ENCODE measurements at places on chromosomes 2 and 18.

DNA sequence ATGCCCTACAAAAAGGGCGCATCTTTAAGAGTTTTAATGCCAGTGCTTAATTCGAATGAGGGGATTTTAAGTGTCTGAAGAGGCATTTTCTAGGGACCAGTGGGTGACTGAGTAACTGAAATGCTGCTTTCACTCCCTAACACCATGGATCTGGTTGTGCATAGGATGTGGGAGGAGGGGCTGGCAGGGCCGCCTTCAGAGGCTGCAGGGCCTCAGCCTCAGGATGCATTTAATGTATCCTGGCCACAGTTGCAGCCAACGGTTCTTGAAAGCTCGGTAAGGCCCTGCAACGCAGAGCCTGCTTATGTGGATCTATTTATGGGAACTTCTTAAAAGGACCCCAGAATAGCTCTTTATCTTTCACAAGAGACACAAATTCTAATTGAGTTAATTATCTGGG is 25.8 kb upstream of the IL18RAP start:
- no peak for DNase-seq

- DNase-seq: no peak
Measured at GRCh38 chr2:138415985-138416384, 85.6 kb upstream of the SPOPL start.

DNA sequence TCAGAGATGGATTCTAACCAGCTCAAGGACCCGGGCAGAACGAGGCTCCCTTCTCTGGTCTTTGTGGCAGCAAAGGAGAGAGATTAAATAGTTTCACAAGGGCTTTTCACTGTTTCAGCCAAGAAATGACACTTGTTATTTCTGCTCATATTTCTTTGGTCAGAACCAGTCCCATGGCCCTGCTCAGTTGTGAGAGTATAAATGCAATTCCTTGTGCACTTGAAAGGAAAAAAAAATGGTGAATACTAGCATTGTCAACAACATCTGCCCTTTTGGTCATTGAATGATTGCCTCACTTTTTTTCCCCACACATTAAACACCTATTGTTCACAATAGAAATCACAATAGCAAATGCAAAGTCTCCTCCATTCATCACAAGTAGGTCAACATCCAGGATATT is 104.4 kb downstream of the RDH14 start:
- DNase-seq: no peak

DNA sequence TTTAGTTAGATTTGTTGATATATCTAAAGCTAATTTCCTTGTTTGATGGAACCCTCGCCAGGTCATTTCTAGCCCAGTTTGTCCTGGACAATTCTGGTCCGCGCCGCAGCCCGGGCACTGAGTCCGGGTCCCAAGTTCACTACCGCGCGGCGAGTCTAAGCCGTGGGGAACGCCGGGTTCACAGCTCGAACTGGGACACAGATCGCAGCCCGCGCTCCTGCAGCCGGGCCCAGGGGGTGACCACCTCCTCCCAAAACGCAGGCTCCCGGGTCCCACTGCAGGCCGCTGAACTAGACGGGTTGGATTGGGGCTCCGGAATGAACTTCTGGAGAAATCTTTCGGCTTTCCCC is 681 bp downstream of the ACADL start:
- no peak for DNase-seq

GRCh38 chr2:105610576-105611332 is 134.0 kb upstream of the NCK2 start:
- no peak for DNase-seq

DNA sequence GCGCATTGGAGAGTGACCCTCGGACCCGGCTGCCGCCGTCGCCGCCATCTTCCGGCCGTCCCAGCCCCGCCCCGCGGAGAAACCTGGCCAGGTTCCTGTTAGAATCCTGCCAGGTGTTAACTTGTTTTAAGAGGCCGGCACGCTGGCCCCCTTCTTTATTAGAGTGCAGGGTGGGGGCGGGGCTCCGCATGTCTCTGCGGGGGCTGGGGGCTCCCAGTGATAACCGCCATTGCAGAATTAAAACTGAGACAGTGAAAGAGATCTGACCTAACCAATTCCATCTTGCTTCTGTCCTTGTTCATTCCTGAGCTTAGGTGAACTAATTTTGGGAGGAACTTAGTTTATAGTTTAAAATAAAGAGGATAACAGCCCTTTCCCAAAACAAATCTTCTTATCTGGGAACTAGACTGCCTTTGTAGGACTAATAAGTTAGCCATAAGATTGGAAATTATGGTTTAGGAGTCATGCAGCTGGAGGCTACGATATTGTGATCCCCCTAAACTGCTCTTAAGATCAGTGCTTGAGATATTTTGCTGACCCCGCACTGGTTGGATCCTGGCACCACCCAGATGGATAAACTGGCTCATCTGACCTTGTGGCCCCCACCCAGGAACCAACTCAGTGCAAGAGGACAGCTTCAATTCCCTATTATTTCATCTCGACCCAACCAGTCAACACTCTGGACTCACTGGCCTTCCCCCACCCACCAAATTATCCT is 543 bp upstream of the STARD7 start:
- DNase-seq: no peak

DNA sequence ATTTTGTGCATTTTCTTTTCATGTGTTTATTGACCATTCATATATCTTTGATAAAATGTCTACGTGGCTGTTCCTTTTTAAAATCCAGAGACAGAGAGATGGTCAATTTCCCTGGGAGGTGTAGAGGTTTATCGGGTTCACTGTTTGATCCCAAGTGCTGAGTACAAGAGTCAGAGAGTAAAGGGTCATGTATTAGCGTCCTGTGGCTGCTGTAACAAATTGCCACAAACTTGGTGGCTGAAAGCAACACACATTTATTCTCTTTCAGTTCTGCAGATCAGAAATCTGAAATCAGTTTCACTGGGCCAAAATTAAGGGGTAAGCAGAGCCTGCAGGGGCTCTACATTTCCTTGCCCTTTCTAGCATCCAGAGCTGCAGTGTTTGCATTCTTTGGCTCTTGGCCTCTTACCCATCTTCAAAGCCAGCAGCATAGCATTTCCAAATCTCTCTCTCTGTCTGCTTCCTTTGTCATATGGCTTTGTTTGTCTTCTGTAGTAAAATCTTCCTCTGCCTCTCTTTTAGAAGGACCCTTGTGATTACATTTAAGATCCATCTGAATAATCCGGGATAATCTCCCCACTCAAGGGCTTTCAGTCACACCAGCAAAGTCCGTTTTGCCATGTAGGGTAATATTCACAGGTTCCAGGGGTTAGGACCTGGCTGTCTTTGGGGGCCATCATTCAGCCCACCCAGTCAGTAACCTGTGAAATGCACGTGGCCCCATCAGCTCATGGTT is 49.9 kb downstream of the TMEM17 start:
- DNase-seq: no peak

DNA sequence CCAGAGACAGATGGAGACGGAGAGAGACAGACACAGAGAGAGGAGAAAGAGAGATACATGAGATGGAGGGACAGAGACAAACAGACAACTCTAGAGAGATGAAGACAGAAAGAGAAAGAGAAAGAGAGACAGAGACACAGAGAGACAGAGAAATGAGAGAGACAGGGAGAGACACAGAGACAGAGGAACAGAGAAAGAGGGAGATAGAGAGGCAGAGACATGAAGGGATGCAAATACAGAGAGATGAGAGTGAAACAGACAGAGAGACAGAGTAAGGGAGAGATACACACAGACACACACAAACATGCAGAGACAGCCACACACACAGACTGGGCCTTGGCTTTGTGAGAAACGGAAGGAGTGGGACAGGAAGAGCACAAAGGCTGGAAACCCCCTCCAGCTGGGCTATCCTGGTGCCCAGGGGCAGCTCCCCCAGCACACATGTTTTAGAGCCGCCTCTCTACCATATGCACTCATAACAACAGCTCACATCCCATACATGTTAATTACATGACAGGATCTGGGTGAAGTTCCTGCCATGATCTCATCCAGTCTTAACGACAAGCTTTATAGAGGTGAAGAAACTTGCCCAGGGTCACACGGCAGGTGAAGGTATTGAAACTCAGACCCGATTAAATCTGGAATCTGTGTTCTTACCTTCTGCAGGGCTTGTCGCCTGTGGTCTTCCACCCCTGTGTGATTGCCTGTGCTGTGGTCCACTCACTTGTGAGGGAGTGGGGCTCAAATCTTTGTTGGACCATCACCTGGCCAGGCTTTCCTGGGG is 32.4 kb downstream of the IL18R1 start:
- no peak for DNase-seq

DNA sequence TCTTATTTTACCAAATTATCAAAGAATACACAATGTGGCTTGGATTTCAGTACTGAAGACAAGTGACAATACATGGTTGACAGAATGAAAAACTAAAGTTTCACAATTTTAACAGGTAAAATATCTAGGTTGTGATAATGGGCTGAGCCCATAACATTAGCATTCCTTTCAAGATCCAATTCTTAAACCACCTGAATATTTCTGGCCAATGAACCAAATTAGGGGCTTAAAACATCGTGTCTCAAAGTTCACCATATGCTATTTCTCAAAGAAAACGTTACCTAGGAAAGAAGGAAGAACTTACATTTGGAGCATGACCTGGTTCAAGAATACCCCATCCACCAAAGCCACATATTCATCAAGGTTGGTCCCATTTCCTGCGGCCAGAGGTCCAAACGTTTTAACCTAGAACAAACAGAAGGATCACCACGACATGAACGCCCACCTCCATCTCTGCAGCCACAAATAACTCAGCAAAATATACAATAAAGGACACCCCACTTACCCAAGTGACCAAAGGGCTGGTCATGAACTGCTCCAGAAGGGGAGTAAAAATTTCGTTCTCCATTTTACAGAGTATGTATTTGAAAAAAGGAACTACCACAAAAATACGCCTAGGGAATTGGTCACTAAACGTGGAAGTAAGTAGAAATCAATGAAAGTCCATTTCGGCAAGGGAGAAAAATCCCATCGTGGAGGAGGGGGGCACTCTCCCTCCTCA is 984 bp downstream of the CCDC88A start:
- no peak for DNase-seq

GRCh38 chr2:215808996-215809395 is 204.4 kb downstream of the MREG start:
- no peak for DNase-seq

- no peak for DNase-seq
Measured at GRCh38 chr18:26646901-26647300, 98.5 kb upstream of the KCTD1 start.

GRCh38 chr2:126761256-126761980 is 105.5 kb downstream of the GYPC start:
- DNase-seq: no peak

DNA sequence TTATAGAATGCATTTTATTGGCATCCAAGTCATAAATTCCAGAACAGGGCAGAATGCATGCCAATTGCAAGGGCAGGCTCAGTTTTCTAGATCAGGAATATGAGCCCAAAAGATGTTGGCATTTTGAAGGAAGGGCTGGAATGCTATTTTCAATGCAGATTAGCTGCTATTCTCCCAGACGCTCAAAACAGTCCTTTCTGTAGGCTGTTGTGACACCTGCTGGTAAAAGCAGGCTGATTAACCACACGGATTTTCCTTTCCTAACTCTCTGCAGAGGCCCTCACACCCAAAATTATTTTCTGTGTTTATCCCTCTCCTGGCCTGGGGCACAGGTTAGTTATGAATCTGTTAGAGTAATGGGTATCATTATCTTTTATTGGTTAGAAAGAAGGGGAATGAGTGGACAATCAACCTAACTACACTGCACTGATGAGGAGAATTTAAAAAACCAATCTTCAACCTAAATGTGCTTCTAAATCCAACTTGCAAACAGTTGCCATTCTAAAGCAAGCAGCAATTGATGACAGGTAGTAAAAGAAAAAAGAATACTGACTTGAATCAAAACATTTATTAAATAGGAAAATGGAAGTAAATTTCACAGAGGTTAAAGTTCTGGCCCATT is 94.0 kb downstream of the PLA2R1 start:
- DNase-seq: no peak

DNA sequence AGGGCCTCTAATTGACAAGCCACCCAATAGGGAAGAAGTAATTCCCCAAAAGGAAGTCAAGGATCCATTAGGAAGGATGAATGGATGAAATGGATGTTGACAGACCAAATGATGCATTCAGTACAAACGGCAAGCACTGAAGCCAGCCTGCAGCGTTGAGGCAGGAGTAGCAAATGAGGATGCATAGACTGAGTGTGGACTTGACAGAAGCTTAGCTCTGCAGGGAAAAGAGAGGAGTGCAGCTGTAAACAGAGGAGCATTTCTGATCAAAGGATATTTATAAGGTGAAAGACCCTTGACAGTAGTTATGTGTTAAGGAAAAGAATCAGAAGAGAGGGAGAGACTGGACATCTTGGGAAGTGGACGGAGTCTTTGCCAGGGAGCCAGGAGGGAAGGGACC is 253.2 kb upstream of the RAB12 start:
- DNase-seq: no peak

All from ureter (tissue), 1 donor.